Stimulated activated CD4-positive, alpha-beta T cell treated with anti-CD3 and anti-CD28 coated beads, Interleukin-2, amount 100 ng/mL, for 4 hours (primary cell): ENCODE measurements at places on chromosomes 16 and 17.

- no peak for DNase-seq
Observed at GRCh38 chr17:73833775-73834488, 189.7 kb upstream of the SDK2 start.

DNA sequence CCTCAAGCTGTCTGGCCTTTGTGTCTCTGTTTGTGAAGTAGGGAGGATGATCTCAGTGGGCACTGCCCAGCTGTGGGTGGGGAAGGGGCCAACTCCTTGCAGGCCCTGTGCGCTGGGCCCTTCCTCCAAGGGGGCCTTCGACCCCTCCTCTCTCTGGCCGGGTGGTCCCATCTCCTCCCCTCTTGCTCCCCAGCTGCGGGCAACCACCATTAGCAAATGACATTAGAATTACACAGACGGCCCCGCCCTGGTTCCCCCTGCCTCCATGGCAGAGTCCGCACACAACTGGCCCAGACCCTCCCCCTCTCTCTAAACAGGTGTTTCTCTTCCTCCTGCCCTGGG, 2.5 kb upstream of the SLC6A4 start:
- no peak for DNase-seq

DNA sequence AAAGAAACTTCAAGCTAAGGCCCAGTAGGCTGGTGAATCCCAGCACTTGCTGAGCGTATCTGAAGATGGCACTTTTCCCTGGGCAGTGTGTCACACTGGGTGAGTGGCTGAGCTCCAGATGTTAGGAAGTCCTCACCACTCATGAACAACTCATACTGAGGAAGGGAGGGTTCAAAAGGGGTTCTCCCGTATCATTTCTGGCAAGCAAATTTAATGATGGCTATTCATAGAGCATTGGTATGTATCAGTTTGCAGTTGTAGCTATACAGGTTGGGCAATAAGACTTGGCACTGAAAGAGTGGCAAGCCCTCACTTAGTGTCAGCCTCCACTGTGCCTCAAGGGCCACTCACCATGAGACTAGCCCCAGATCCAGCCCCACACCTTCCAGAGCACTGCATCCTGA, 10.7 kb downstream of the GFOD2 start:
- DNase-seq, result no peak

DNA sequence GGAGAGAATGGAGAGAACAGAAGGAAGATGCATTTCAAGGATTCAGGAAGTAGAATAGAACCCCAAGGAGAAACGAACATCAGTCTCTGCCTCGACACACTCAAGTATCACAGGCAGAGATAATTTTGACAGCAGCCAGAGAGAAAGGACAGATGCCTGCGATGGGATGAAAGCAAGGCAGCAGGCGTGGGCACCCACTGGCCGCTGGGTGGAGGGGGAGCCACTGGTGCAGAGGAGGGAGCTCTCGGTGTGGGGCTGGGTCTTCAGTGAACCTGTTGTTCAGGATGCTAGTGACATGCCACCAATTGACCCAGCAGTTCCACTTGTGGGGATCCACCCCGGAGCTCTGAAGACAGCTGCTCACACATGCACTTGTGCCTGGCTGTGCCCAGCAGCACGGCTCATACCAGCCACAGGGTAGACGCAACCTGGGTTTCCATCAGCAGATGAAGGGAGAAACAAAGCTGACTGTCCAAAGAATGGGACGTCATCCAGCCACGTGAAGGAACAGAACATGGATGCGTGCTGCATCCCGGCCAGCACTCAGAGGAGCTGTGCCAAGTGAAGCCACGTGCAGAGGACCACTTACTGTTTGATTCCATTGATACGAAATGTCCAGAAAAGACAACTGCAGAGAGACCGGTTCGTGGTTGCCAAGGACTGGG, 127.0 kb downstream of the BANP start:
- DNase-seq, result no peak

- no peak for DNase-seq
Observed at GRCh38 chr16:20897253-20897897, 2.8 kb downstream of the DCUN1D3 start.

DNA sequence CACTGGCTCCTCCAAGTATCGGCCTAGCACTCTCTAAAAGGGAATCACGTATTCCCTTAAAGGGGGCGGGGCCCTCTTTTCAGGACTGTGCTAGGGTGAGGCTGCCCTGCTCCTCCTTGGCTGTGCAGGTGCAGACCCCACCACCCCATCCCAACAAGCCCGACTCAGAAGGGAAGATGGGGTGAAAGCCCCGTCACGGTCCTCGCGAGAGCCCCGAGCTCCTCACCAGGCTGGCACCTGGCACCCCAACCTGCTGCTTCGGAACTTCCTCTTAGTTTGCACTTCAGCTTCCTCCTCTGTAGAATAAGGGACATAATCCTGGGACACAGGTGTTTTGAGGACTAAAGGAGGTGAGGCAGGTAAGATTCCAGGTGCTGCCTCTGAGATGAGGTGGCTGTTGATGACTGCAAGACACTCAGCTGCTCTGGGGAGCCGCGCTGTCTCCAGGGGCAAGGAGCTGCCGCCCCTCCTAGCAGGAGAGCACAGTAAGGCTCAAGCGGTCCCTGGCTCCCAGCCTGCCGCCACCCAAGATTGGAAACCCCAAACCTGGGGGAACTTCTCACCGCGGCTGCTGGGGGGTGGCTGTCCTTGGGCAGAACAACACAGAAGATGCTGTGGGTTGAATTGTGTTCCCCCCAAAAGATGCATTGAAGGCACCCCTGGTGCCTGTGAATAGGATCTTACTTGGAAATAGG, 88.8 kb downstream of the MGAT5B start:
- DNase-seq, result no peak

GRCh38 chr17:19670908-19671307, 22.4 kb downstream of the ALDH3A2 start:
- DNase-seq, result no peak

- no peak for DNase-seq
Observed at GRCh38 chr16:82136956-82137821, 32.8 kb downstream of the MPHOSPH6 start.

DNA sequence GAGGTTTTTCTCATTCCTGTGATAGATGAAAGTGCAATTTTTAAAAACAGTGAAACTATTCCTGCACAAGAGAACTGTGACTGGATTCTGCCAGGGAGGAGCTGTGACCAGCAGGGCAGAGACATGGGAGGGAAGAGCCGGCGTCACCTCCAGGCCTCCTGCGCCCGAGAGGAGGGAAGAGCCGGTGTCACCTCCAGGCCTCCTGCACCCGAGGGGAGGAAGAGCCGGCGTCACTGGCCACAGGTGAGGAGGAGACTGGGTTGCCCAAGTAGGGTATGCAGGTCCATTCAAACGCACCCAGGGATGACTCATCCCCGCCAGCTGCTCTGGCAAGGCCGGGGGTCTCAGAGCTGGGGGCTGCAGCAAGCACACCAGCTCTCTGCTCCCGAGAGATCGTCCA, 56.7 kb downstream of the METRNL start:
- DNase-seq, result no peak

- no peak for DNase-seq
Observed at GRCh38 chr17:78532311-78532710, 44.9 kb downstream of the DNAH17 start.

- no peak for DNase-seq
Observed at GRCh38 chr16:25007284-25007984, 7.7 kb downstream of the ARHGAP17 start.
